ENCODE measurements at places on chromosomes 3 and 15.

DNA sequence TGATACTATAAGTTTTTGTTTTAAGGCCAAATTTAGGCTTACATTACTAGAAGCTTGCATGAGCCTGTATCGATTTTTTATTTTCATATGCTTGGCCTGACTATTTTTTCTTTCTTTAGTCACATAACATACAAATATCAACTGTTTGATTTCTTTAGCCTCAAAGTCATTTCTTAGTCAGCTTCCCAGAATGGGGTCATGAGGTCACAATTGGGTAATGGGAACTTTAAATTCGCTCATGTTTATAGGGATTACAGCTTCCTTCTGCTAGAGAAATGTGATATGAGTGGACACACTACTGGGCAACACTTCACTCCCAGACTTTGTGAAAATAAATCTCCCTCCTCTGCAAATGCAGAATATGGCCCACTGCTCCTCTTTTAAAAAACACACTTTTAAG is 9.1 kb upstream of the TIPARP start:
- DNase-seq: no peak

DNA sequence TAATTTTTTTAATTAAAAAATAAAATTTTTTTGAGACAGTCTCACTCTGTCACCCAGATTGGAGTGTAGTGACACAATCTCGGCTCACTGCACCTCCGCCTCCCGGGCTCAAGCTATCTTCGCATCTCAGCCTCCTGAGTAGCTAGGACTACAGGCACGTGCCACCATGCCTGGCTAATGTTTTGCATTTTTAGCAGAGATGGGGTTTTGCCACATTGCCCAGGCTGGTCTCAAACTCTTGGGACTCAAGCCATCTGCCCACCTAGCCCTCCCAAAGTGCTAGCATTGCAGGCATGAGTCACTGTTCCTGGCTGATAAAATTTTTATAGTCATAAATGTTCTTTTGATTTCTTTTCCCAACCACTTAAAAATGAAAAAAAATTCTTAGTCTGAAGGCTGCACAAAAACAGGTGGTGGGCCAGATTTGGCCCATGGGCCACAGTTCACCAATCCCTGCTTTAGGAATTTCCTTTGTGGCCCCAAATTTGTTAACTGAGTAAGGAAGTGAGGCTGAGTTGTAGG is 9.2 kb downstream of the UBA5 start:
- DNase-seq: no peak

DNA sequence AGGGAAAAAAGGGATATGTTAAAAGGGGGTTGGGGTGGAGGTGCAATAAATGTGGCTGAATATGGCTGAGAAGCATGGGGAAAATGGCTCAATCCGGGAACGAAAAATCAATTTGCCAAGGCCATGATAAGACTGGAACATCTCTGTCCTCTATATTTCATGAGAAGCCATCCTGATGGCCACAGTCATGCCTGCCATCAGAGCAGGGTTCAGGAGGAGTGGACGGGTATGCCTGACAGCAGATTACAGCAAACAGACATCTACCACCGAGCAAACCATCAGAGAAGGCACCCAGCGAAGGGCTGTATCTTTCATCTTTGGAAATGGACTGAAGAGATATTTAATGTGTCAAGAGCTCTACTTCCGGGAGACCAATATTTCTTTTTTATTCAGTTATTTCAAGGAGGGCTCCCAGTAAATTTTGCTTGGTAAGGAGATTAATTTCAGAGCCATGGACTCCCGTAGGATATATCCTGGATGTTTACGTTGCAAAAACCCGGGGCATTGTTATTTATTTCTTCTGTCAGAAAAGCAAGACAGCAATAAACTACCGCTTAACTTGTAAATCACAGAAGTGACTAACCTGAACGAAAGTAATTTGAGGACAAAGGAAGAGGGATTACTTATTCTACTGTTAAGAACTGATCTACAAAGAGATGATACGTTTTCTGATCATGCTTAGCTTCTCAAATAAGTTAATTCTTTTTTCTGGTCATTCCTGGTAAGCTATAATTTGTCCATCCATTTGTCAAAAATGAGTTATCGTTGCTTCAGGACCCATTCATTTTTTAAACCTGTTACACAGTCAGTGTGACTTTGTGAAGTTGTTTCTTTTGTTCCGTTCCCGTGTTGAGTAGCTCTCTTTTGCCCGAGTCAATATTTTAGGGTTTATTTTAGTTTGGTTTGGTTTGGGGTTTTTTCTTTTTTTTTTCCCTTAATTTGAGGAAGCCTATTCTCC is 80.6 kb upstream of the CHD2 start:
- DNase-seq: peak; percentile 26

- DNase-seq: no peak
Measured at GRCh38 chr3:72128921-72129320, 344.0 kb upstream of the PROK2 start.

GRCh38 chr3:162534431-162534830 is 1037.8 kb downstream of the OTOL1 start:
- DNase-seq: no peak

GRCh38 chr3:55434789-55435188 is 52.3 kb downstream of the WNT5A start:
- no peak for DNase-seq

DNA sequence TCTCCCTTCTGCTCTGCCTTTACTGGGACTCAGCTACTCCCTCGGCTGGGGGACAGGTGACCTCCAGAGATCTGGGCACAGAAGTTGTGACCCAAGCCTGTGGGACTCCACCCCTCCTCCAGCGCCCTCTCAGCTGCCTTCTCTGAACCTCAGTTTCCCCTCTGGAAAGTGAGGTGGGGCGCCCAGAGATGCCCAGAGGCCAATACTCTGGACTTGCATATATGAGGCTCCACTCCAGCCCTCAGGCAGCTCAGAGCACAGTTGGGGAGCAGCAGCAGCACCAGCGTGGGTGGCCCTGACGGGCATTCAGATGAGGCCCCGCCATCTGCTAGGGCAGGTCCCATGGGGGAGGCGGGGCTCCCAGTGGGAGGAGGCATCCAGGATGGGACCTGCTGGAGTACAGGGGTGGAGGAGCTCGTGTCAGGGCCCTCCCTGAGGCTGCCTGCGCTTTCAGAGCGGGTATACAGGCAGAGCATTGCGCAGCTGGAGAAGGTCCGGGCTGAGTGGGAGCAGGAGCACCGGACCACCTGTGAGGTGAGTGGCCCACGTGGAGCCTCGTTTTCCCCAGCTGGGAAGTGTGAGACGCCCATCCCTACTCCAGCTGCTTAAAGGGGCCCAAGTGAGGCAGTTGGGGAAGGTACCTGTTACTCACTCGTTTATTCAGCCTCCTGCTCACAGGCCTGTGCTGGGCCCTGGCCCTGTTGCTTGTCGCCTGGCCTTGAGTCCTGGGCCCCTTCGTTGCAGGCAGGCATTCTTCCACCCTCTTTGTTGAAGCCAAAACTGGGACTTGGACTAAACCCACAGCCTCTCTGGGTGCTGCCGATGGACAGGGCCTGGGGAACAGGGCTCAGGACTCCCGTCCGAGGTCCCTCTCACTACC is 35.4 kb downstream of the PSTPIP1 start:
- DNase-seq: no peak

GRCh38 chr3:97815149-97815917 is 6.5 kb upstream of the CRYBG3 start:
- DNase-seq: no peak

GRCh38 chr3:9861201-9861600 is 17.4 kb upstream of the RPUSD3 start:
- no peak for DNase-seq

DNA sequence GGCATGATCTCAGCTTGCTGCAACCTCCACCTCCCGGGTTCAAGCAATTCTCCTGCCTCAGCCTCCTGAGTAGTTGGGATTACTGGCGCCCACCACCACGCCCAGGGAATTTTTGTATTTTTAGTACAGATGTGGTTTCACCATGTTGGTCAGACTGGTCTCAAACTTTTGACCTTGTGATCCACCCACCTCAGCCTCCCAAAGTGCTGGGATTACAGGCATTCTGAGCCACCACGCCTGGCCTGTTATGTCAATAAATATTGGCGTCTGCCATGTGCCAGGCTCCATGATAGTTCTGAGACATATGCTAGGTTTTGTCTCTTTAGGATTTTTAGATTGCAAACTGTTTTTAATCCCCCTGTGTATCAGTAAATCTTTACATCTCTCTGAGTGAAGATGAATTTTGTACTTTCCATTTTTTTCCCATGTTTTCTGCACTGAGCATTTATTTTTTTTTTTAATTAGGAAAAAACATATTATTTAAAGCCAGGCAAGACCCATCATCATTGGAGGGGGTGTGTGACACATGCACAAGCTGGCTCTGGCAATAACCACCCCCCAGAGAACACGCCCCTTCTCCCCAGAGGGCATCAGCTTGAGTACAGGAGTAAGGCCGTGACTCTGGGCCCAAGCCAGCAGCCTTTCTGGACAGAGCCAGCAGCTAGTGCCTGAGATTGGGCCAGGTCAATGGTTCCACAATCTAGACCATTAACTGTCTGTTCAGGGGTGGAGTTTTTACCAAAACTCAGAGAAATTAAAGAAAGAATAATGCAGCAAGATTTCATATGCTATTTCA is 51.0 kb upstream of the ATP1B3 start:
- no peak for DNase-seq

Data from hippocampal formation (tissue), 2 donors.